ENCODE measurements at places on chromosomes 3 and 15. TPM values are rescaled to one million over a fixed set of nuclear protein-coding genes. Genes with fewer than 3 reads are reported as not detected.

Gene CYP1A1
- total RNA-seq, result not detected

Gene GOLGA8R
- total RNA-seq, result 0.27 TPM

DNA sequence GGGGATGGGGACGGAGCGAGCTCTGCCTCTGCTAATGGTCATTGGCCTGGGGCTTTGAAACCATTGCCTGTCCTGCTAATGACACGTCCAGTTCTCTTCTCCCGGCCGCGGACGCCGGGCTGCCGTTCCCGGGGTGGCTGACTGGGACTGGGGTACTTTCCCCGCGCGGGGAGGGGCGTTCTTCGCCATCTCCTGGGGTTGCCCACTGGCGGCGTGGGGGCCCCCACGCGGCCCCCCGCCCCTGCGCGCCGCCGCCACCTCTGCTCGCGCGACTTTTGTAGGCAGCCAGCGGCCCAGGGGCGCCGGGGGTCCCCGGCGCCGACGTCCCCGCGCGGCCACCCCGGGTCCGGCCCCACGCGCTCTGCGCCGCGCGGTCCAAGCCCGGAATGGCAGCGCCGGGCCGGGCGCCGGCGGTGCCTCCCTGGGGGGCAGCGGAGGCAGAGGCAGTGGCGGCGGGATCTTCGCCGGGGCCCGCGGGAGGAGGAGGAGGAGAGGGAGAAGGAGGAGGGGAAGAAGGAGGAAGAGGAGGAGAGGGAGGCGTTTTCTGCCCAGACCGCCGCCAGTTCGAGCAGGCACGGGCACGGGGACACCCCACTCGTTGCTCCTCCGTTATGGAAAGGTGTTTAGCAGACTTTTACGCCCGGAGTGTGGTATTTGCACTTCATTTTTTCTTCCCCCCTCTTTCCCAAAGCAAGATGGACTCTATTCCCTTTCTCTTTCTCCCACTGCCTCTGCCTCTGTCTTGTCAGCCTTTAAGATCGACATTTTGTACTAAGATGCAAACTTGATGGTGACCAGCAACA is 2.3 kb downstream of the BBX start:
- peak; percentile 40 for DNase-seq
- peak overlapping the region; percentile 98 for H3K4me3 ChIP-seq
- peak overlapping the region; percentile 88 for H3K27ac ChIP-seq
- H3K36me3 ChIP-seq, result 0 out of 2 replicates have a peak, but pooled peaks cover 8% of the 10 kb centered on the region
- H3K4me1 ChIP-seq, result peaks cover 30% of the 10 kb centered on the region

- no peak overlapping the region for H3K27ac ChIP-seq
- H3K27me3 ChIP-seq, result peaks cover 3% of the 10 kb centered on the region
- no peak overlapping the region for H3K4me3 ChIP-seq
- DNase-seq, result no peak
Measured at GRCh38 chr15:49748791-49749190, 127.9 kb downstream of the DTWD1 start.

- H3K4me3 ChIP-seq, result no peak overlapping the region
- peaks cover 33% of the 10 kb centered on the region for H3K4me1 ChIP-seq
- H3K27ac ChIP-seq, result no peak overlapping the region
Measured at GRCh38 chr3:10007126-10007782, 19.0 kb upstream of the FANCD2 start.

DNA sequence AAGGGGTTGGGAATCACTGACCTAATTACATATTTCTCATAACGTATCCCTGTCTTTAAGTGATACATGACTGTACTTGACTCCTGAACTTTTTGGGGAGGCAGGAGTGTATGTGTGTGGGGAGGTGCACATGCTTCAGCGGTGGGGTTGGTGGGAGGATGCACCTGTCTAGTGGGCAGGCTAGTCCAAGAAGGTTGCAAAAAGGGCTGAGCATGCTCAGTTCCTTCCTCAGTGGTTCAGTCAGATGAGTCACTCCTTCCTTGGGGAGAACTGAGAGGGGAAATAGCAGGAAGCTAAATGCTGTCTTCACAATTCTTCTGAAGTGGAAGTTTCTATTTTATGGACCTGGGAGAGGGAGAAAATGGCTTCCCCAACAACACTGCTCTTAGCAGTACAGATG is 24.6 kb upstream of the AP4E1 start:
- DNase-seq, result peak; percentile 45
- no peaks in the 10 kb centered on the region for H3K36me3 ChIP-seq
- H3K4me3 ChIP-seq, result peak overlapping the region; percentile 86
- no peaks in the 10 kb centered on the region for H3K27me3 ChIP-seq
- H3K4me1 ChIP-seq, result peaks cover 88% of the 10 kb centered on the region

GRCh38 chr3:52005571-52005986 is 9.9 kb upstream of the RPL29 start:
- H3K27me3 ChIP-seq, result peaks cover 5% of the 10 kb centered on the region
- H3K4me3 ChIP-seq, result peak overlapping the region; percentile 32
- no peaks in the 10 kb centered on the region for H3K36me3 ChIP-seq
- no peak for DNase-seq
- H3K27ac ChIP-seq, result peak overlapping the region; percentile 58

- no peak overlapping the region for H3K4me3 ChIP-seq
- no peak for DNase-seq
- no peaks in the 10 kb centered on the region for H3K27me3 ChIP-seq
- H3K36me3 ChIP-seq, result peaks cover 20% of the 10 kb centered on the region
- no peak overlapping the region for H3K27ac ChIP-seq
- peaks cover 16% of the 10 kb centered on the region for H3K4me1 ChIP-seq
Measured at GRCh38 chr3:170863816-170864215, 6.2 kb downstream of the RPL22L1 start.

All from HFFc6 (cell line).